ENCODE measurements at places on chromosomes 5 and 9.

- DNase-seq, result no peak
Measured at GRCh38 chr9:131813116-131813515, 73.2 kb upstream of the RAPGEF1 start.

DNA sequence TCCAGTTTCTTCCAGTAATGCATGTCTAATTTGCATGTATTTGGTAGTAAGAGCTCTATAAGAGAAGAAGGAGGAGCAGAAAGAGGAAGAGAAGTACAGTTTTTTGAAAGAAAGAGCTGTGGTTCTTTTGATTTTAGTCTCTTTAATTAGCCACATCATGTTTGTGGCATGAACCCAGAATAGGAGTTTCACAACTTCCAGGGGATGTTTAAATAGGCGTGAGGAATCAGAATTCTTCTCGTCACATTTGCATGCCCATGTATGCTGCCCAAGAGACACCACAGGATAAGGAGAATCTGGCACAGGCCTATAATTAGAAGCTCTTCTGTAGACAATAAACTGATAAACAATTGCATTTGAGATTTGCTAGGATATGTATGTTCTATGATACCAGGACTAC is 78.7 kb downstream of the GAS1 start:
- no peak for DNase-seq

GRCh38 chr9:107394264-107394663 is 95.3 kb downstream of the KLF4 start:
- DNase-seq, result no peak

- DNase-seq, result no peak
Measured at GRCh38 chr9:129449066-129449465, 171.8 kb downstream of the C9orf50 start.
